ENCODE measurements at places on chromosomes 2 and 18.

DNA sequence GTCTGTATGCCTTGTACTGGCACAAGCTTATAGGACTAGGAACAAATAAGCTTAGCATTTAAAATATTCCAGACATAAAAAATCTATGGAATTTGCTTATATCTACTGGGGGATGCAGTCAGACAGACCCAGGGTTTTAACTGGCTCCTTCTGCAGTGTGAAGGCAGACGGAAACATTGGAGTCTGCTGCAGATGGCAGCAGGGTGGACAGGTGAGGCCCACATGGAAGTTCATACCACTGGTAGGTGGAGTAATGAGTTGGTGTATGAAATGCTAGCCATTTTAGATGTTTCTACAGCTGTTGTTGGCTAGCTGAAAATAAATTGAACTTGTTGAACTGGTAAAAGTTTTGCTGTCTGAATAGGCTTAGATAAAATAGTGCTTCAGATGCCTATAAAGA lies 17.7 kb downstream of the SPTBN1 start:
- DNase-seq: peak; percentile 66

DNA sequence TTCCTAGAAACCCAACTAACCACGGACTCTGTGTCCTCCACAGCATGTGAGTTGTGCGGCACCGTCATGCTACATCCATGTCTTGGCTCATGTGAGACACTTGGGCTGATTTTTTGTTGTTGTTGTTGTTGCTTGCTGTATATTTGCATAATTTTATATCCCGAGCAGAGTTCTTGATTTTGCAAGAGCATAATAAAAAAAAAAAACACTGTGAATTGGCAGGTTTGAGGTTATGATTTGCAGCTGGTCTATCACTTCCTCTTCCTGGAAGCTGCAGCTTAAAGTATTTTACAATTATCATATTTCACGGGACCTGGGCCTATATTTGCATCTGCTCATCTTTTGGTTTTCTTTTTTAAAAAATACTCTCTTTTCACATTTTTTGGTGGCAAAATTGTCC lies 142.3 kb upstream of the NRP2 start:
- DNase-seq: no peak

GRCh38 chr2:182585001-182585400 lies 131.1 kb upstream of the DNAJC10 start:
- no peak for DNase-seq

GRCh38 chr2:233990261-233990798 lies 60.2 kb upstream of the SPP2 start:
- DNase-seq: no peak

DNA sequence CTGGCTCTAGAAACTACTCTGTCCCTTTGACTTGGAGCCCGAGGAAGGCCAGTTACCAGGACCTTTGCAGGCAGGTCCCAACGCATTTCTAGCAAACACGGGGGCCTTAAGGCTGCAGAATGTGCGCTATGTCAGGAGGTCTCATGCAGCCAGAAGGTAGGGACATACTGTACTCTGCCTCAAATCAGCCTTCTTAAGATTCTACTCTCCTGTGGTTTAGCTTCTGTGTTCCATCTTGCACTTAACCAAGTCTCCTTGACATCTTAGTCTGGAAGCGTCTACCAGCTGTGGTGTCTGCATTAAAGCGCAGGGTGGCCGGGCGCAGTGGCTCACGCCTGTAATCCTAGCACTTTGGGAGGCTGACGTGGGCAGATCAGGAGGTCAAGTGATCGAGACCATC lies 65.5 kb downstream of the STEAP3 start:
- DNase-seq: peak; percentile 16

- no peak for DNase-seq
Observed at GRCh38 chr2:102126169-102126568, 16.4 kb upstream of the IL1R1 start.

GRCh38 chr2:9205963-9206948 lies at the start of gene ASAP2:
Gene ASAP2, plus strand, starts transcription at chr2:9206812. Its CDS starts 293 bp downstream, at chr2:9207105.
- peak; percentile 78 for DNase-seq

DNA sequence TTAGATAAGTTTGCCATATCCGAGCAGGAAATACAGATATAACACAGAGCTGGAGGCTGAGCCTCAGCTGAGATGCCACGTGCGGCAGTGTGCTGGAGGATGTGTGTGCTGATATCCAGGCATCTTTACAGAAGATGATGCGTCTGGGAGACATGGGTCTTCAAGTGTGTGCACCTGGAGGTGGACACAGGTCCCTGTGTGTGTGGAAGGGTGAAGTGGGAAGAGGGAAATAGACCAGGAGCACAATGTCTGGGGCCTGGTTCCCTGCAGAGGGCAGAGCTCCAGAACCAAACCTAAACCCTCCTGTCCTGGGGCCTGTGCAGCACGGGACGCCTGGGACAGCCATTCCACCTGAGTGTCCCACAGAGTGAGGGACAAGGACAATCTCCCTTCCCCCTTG lies 180.3 kb upstream of the RAB12 start:
- DNase-seq: no peak

GRCh38 chr18:79382681-79383387 lies 12.9 kb upstream of the NFATC1 start:
- no peak for DNase-seq
